Activated T-helper 2 cell treated with anti-CD3 and anti-CD28 coated beads, Interferon-gamma antibody, Interleukin-2, Interleukin-4, amounts not matched to agents 10 μg/mL and 5 μg/mL and 100 μg/mL, durations not matched to agents 14 hours and 24 hours and 36 hours (primary cell): ENCODE measurements at places on chromosomes 1 and 21. TPM values are rescaled to one million over a fixed set of nuclear protein-coding genes. Genes with fewer than 3 reads are reported as not detected.

DNA sequence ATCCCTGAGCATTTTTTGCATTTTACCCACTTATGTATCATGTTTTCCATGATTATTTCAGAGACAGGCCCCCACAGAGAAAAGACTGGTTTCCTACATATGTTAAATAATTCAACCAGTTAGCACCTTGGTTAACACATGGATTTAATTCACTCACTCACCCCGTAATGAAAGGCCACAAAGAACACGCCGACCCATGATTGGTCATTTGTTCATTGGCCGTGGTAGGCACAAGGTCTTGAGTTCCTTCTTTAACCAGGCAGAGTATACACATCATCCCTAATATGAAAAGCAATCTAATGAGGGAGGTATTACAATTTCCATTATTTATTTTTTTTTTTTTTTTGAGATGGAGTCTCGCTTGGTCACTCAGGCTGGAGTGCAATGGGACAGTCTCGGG is 50.6 kb downstream of the RPS6KA1 start:
- H3K27me3 ChIP-seq, result no peaks in the 10 kb centered on the region
- peak overlapping the region; percentile 82 for H3K27ac ChIP-seq
- H3K36me3 ChIP-seq, result peaks cover 28% of the 10 kb centered on the region
- H3K4me1 ChIP-seq, result peaks cover 59% of the 10 kb centered on the region
- no peak overlapping the region for H3K4me3 ChIP-seq

DNA sequence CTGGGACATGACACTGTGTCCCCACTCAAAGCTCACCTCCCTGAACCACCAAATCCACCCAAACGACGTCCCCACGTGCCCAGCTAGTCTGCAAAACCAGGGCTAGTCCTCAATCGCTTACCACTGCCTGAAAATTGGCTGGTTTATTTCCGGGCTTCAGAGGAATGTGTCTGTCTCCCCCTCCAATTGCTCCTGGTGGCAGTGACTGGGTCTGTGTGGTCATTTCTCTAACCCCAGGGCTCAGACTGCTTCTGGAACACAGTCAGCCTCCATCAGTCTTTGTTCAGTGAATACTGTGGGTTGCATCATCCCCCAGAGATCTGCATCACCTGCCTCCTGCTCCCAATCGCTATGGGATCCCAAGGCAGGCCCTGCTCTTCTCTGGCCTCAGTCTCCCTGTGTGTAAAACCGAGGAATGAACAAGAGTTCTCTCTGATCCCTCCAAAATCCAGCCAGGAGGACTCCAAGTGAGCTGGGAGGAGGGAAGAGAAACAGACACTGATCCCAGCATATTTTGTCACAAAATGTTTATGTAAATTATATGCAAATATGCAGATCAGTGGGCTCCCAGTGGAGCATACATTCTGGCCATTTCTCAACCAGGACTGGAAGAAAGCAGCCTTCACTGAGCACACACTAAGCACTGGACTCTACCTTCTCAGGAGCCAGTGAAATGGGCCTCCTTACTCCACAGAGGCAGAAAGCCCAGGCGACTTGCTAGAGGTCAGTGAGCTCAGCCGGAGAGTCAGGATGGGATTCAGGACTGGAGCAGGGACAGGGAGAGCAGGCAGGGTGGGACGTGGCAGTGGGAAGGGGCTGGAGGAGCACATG is 20.9 kb downstream of the SDC3 start:
- no peak overlapping the region for H3K4me3 ChIP-seq
- no peaks in the 10 kb centered on the region for H3K36me3 ChIP-seq
- H3K27ac ChIP-seq, result no peak overlapping the region
- H3K4me1 ChIP-seq, result no peaks in the 10 kb centered on the region

DNA sequence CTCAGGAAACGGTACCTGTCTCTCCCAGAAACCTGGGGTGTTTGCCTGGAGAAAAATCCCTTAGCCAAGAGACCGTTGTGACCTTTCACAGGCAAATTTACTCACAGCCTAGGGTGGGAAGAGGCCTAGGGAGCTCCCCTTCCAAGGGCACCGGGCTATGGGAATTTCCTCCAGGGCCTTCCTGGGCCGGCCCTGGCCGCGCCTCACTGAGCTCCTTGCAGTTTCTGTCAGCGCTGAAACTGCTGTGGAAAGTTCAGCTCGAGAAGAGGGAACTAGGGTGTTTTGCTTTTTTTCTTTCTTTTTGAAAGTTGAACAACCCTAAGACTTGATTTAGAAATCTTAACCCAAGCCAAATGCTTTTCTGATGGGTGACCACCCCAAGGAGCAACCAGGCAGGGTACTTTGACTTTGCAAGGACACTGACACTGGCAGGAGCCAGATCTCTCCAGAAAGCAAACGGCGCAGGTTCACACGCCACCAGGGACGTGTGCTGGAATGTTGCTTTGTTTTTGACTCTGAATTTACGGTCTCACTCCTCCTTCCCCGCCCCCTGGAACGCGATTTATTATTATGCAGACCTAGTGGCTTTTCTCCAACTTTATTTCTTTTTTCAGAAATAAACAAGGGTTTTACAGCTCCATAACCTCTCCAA is 229.6 kb upstream of the JUN start:
- H3K4me3 ChIP-seq, result no peak overlapping the region
- no peak for DNase-seq

Gene SYT2
- not detected in 2 replicates for total RNA-seq

- DNase-seq, result no peak
- peak overlapping the region; percentile 32 for H3K27ac ChIP-seq
- H3K4me3 ChIP-seq, result no peak overlapping the region
- no peaks in the 10 kb centered on the region for H3K27me3 ChIP-seq
Measured at GRCh38 chr1:41783189-41783639, 135.5 kb downstream of the HIVEP3 start.

Gene ADAM30
- total RNA-seq, result not detected in 2 replicates

DNA sequence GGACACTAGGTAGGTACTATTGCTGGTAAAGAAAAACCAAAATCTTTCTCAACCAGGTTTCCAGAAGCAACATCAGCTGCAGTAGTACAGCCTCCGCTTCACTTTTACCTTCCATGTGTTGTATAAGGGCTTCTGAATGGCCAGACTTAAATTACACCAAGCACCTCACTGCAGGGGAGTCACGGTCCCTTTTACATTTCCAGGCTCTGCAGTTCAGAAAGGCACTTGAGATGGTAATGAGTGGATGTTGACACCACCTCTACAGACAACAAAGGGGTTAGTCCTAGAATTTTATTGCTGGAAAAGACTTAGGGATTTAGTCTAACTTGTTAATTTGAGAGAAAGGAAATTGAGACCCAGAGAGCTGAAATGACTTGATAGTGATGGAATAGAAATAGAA is 12.0 kb upstream of the DUSP12 start:
- no peaks in the 10 kb centered on the region for H3K36me3 ChIP-seq
- H3K27ac ChIP-seq, result no peak overlapping the region
- peaks cover 35% of the 10 kb centered on the region for H3K4me1 ChIP-seq
- no peak for DNase-seq
- H3K4me3 ChIP-seq, result no peak overlapping the region
- H3K27me3 ChIP-seq, result peaks cover 31% of the 10 kb centered on the region

DNA sequence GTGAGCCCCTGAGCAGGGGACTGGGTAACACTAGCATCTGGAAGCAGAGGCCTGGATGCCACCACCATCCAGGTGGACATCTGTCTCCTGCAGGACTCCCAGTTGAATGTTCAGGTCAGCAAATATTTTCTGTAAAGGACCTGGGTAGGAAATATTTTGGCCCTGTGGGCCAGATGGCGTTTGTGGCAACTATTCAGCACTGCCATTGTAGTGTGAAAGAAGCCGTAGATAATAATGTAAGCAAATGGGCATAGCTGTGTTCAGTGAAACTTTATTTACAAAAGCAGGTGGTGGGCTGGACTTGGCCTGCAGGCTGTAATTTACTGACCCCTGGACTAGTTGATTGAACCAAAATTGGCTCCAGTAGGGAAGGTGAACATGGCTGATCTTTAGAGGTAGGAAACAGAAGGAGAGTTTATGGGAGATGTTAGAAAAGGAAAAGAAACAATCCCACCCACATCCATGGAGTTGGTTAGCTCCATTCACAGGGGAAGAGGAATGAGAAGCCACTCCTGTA is 20.0 kb upstream of the CD101 start:
- no peak overlapping the region for H3K4me3 ChIP-seq
- no peaks in the 10 kb centered on the region for H3K36me3 ChIP-seq
- H3K27me3 ChIP-seq, result peaks cover 3% of the 10 kb centered on the region

Gene FCRL5
- not detected in 2 replicates for total RNA-seq

DNA sequence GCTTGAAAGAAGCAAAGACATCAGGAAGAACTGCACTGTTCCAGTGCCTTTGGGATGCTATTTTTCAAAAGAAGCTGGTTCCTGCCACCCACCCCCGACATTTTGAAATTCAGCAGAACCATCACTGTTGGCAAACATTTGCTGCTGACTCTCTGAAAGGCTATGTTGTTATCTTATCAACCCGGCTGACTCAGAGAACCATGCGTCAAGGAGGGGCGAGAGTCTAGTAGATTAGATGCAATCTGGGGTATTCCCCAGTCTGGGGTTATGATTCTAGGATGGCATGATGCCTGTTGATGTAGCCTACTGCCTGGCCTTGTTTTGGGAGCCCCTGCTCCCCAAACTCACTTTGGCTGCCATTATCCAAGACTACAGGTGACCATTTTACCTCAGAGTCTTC is 267.8 kb upstream of the RUNX1 start:
- H3K27ac ChIP-seq, result peak overlapping the region; percentile 40
- H3K4me3 ChIP-seq, result no peak overlapping the region
- DNase-seq, result no peak

GRCh38 chr1:28248273-28249012 is 10.9 kb upstream of the SESN2 start:
- H3K4me3 ChIP-seq, result peak overlapping the region; percentile 92
- H3K4me1 ChIP-seq, result peaks cover 43% of the 10 kb centered on the region
- no peaks in the 10 kb centered on the region for H3K27me3 ChIP-seq
- H3K36me3 ChIP-seq, result no peaks in the 10 kb centered on the region
- H3K27ac ChIP-seq, result peak overlapping the region; percentile 96

Gene RSPH1
- total RNA-seq, result not detected in 2 replicates

DNA sequence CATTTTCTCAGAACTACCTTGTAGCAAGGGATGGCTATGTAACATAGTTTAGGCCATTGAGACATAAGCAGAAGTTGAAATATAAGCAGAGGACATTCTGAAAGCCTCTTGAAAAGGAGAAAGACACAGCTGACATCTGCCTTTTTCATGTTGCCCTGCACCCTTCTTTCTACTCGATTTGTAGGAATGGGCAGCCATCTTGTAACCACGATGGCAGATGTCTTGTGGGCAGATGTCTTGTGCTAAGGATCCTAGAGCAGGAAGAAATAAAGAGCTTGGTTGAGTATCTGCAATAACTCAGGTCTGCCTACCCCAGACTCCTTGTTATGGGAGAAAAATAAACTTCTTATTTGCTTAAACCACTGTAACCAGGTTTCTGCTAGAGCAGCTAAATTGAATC is 351.0 kb downstream of the PDE4B start:
- no peak overlapping the region for H3K27ac ChIP-seq
- peaks cover 11% of the 10 kb centered on the region for H3K27me3 ChIP-seq
- H3K4me1 ChIP-seq, result no peaks in the 10 kb centered on the region
- no peak overlapping the region for H3K4me3 ChIP-seq

DNA sequence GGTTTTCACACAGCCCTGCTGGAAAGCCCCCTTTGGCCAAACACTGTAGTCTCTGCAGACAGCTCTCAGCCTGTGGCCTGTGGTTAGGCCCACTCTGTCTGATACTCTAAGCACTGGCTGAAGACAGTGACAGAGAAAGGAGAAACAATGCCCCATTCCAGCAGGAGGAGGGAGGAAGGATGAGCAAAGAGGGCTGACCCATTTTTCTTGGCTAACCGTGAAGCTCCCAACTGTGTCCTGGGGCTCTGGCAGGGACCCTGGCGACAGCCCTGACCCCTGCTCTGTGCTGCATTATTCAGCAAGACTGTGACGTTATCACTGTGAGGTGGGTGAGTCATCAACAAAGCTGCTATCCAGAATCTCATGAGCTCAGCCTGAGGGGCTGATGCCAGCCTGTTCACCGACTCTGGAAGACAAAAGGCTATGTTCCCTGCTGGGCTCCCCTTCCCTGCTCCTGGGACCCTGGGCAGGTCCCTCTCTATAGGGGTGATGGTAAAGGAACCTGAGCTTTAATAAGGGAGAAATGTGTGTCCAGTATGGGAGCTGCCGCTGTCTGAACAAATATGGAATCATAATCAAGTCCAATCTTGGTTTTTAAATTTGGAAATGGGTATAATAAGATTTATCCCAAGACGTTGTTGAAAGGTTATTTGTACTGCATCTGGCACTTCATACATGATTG is 107.0 kb downstream of the RHOU start:
- H3K27me3 ChIP-seq, result peaks cover 6% of the 10 kb centered on the region
- no peak overlapping the region for H3K27ac ChIP-seq
- DNase-seq, result no peak
- no peaks in the 10 kb centered on the region for H3K4me1 ChIP-seq

- H3K4me3 ChIP-seq, result no peak overlapping the region
- no peaks in the 10 kb centered on the region for H3K36me3 ChIP-seq
- H3K27me3 ChIP-seq, result no peaks in the 10 kb centered on the region
- DNase-seq, result no peak
- H3K27ac ChIP-seq, result no peak overlapping the region
- H3K4me1 ChIP-seq, result no peaks in the 10 kb centered on the region
Measured at GRCh38 chr1:225253173-225253572, 174.7 kb downstream of the LBR start.

GRCh38 chr1:244381878-244382565 is 69.7 kb downstream of the ADSS2 start:
- no peaks in the 10 kb centered on the region for H3K27me3 ChIP-seq
- H3K27ac ChIP-seq, result no peak overlapping the region
- no peak overlapping the region for H3K4me3 ChIP-seq
- DNase-seq, result no peak

- H3K27me3 ChIP-seq, result no peaks in the 10 kb centered on the region
- DNase-seq, result no peak
- peak overlapping the region; percentile 33 for H3K27ac ChIP-seq
- peaks cover 25% of the 10 kb centered on the region for H3K4me1 ChIP-seq
- peaks cover 91% of the 10 kb centered on the region for H3K36me3 ChIP-seq
Measured at GRCh38 chr1:19178734-19179398, 31.2 kb downstream of the UBR4 start.

GRCh38 chr21:45379171-45379900 is 25.6 kb upstream of the COL18A1 start:
- no peak for DNase-seq
- H3K36me3 ChIP-seq, result no peaks in the 10 kb centered on the region
- H3K27me3 ChIP-seq, result peaks cover 16% of the 10 kb centered on the region

- peaks cover 21% of the 10 kb centered on the region for H3K4me1 ChIP-seq
- no peaks in the 10 kb centered on the region for H3K36me3 ChIP-seq
- H3K4me3 ChIP-seq, result peak within 1 kb of the TSS; percentile 96
- peak; percentile 65 for DNase-seq
Measured at GRCh38 chr1:26529655-26530409, at the start of gene RPS6KA1. Gene RPS6KA1 (plus strand): TSS chr1:26529761. CDS start chr1:26529921, 160 bp downstream.

Gene C1orf185
- total RNA-seq, result not detected in 2 replicates
